ENCODE measurements at places on chromosomes 6 and 20.

- DNase-seq, result no peak
Measured at GRCh38 chr6:140175486-140175885, 801.0 kb upstream of the CITED2 start.

DNA sequence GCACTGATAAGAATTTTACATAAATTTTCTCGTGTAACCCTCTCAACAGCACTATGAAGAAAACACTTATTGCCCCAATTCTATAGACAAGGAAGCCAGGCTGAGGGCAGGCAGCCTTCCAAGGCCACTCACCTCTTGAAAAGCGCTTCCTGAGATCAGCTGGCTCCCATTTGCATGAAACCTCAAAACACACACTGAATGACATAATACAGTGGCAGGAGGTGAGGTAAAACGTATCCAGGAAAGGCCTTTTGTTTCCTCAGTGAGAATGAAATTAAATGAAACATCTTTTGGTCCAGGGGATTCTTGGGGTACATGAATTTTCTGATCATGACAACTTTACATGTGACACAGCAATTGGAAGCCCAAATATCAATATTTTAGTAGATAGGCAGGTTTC, 112.5 kb downstream of the WDR27 start:
- DNase-seq, result no peak

DNA sequence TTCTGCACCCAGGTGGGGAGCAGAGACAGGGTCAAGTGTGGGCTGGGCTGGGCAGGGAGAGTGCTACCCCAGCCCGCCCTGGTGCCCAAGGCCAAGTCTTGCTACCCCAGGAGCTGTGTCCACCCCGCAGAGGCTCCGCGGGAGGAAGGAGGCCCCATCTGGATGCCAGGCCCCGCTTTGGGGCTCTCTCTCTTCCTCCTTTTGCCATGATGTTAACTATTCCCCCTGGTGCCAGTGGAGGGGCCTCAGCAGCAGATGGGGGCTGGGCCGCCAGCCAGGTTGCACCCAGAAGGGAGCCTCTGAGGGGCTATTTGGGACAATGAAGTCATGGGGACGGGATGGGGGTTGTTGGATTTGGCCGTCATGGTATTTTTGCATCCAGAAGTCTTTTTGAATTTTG, 9.3 kb downstream of the SLC17A9 start:
- no peak for DNase-seq

GRCh38 chr20:24060851-24061590, 72.4 kb upstream of the GGTLC1 start:
- peak; percentile 8 for DNase-seq

- peak; percentile 38 for DNase-seq
Measured at GRCh38 chr20:50193836-50194421, 3.3 kb downstream of the CEBPB start.

GRCh38 chr6:163133017-163133416, 281.5 kb upstream of the QKI start:
- DNase-seq, result peak; percentile 38

DNA sequence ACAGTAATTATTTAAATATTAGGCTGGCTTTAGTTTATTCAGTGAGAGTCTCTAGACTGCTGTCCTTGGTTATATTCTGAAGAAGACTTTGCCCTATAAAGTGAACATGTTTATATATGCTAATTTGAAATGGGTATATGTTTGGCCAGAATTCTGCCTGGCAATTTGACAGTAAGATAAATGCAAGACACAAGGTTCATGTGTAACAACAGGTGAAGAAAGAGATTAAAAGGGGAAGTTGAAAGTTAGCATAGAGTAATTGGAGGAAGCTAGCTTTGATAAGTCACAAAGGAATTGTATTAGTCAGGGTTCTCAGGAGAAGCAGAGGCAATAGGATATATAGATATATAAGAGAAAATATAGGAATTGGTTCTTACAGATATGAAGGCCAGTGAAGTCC, 191.4 kb downstream of the CENPW start:
- DNase-seq, result no peak

GRCh38 chr6:43009124-43009523, 4.6 kb downstream of the MEA1 start:
- peak; percentile 62 for DNase-seq

GRCh38 chr20:19903168-19903811, 113.9 kb upstream of the NAA20 start:
- no peak for DNase-seq

DNA sequence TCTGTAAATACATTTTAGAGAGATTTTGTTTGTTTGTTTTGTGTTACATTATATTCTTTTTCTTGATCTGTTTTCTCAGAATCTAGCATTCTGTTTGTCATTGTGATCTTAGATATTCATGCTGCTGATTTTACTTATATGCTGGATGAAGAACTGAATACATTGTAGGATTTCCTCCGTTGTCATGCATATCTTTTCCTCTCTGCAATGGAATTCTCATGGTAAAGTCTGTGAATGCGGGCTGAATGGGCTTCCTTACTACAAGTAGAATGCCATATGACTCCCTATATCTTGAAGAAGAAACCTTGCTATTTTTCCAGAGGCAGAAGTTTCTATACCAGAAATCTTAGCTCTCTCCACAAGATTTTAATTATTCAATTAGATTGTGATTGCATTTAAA, 2.4 kb upstream of the DEFB114 start:
- peak; percentile 31 for DNase-seq

DNA sequence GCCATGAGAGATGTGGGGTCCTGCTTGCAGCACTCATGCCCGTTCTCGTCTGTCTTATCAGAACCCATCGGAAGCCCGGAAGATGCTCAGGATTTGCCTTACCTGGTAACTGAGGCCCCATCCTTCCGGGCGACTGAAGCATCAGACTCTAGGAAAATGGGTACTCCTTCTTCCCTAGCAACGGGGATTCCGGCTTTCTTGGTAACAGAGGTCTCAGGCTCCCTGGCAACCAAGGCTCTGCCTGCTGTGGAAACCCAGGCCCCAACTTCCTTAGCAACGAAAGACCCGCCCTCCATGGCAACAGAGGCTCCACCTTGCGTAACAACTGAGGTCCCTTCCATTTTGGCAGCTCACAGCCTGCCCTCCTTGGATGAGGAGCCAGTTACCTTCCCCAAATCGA, 8.3 kb downstream of the PI16 start:
- DNase-seq, result peak; percentile 96

- DNase-seq, result no peak
Measured at GRCh38 chr6:72651967-72652956, 30.4 kb downstream of the KCNQ5 start.

- no peak for DNase-seq
Measured at GRCh38 chr6:155004017-155004416, 8.9 kb downstream of the TIAM2 start.

DNA sequence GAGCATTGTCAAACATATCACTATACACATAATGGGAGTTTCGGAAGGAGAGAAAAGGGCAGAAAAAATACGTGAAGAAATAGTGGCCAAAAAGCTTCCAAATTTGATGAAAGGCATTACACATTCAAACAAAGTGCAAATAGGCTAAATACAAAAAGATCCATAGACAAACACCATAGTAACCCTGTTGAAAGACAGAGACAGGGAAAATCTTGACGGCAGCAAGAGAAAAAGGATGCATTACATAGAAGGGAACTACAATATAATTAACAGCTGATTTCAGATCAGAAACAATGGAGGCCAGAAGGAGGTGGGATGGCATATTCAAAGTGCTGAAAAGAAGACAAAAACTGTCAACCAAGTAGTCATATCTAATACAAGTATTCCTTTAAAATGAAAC, 170.8 kb downstream of the MRPL14 start:
- no peak for DNase-seq

GRCh38 chr20:3080939-3081388, 3.6 kb downstream of the AVP start:
- no peak for DNase-seq

- no peak for DNase-seq
Measured at GRCh38 chr6:143225929-143226328, 165.2 kb downstream of the AIG1 start.

- DNase-seq, result no peak
Measured at GRCh38 chr6:128112494-128112893, 211.6 kb upstream of the THEMIS start.

DNA sequence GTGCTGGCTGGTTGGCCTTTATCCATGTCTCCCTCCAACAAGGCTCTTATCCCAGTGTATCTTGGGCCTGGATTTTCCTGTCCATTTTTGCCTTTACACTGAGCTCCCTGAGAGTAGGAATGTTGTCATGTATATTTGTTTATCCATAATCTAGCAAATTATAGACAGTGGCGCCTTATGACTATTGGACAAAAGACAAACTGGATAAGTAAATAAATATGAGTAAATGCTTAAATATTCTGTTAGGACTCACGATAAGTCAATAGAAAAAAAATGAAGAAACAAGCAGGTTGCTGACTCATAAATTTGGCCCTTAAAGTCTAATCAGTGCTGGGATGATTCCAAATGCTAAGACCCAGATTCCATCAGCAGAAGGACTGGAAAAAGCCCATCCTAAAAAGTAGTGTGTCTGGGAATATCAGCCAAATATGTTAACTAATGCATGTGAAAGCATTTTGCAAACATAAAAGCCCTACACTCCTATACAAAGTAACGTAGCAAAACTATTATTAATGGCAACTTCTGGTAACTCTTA, 55.0 kb upstream of the PCSK2 start:
- DNase-seq, result no peak

- no peak for DNase-seq
Measured at GRCh38 chr6:36746251-36746650, 48.6 kb downstream of the RAB44 start.

DNA sequence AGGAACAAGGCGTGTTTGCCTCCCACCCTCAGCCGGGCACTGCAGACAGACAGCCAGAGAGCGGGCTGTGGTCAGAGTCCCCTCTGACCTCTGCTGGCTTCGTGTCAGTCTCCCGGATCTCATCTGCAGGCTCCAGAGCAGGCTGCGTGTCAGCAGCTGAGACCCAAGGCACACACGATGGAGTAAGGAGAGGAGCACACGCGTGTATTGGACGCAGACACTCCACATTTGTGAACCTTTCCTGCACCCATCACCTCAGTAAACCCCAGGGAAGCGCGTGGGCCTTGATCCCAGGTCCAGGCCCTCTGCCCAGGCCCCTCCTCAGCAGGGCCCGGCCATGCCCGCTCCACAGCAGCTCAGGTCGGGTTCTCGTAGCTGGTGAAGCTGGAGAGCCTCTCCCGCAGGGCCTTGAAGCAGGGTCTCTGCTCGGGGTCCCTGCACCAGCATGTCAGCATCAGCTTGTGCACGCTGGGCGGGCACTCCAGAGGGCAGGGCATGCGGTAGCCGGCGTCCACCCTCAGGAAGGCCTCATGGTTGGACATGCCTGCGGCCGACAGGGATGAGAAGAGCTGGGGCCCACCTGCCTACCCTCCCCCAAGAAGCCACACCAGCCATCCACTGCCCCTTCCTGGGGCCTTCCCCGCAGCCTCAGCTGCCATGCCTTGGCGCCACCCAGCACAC, 7.9 kb downstream of the PTK6 start:
- no peak for DNase-seq

GRCh38 chr6:145036236-145036635, 699.1 kb downstream of the EPM2A start:
- DNase-seq, result no peak

DNA sequence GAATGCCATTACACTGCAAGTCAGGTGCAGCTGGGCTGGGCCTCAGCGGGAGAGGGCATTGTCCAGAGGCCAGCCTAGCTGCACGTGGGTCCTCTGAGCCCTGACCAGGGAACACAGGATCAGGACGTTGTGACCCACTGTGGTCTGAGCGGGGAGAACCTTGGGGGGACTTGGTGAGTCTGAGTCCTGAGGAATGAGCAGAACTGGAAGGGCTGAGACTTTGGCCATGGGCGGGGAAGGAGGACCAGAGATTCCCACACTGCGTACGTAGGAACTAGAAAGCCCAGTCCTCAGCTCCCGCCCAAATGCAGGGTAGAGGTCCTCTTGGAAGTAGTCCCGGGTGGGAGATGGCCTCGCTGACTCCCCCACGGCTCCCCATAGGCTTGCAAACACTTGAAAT, 42.5 kb downstream of the GABRR2 start:
- DNase-seq, result no peak

- no peak for DNase-seq
Measured at GRCh38 chr6:71099649-71100048, 142.8 kb upstream of the B3GAT2 start.

- DNase-seq, result no peak
Measured at GRCh38 chr6:12315292-12316081, 25.3 kb downstream of the EDN1 start.

DNA sequence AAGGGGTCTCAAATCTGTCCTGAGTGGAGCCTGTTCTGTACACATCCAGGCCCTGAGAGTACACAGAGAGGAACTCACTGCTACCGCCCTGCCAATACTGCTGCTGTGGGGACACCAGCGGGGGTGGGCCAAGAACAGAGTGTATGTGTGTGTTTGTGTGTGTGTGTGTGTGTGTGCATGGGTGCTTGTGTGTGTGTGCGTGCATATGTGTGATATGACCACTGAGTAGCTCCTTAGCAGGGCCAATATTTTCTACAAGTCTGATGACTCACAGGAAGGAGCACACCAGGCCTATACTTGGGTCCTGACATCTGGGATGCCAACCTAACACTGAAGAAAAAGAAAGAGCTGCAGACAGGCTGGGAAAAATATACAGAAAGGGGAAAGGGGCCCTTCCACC, 1.4 kb downstream of the RAET1E start:
- no peak for DNase-seq

DNA sequence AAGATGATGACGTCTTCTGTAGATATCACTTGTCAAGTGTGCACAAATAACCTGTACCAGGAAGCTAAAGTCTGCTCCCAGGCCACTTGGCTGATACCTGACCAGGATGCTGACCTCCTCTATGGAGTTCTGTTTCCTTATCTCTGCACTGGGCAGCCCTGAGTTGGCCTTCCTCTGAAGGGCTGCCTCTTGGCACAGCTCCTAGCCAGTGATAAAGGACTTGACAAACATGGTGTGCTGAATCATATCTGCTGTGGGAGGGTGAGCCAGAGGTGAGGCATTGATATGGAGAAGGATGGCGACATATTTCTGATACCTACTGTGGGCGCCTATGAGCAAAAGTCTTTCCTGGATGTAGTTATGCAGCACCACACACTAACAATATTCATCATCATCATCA, 32.8 kb upstream of the FOXA2 start:
- DNase-seq, result no peak

DNA sequence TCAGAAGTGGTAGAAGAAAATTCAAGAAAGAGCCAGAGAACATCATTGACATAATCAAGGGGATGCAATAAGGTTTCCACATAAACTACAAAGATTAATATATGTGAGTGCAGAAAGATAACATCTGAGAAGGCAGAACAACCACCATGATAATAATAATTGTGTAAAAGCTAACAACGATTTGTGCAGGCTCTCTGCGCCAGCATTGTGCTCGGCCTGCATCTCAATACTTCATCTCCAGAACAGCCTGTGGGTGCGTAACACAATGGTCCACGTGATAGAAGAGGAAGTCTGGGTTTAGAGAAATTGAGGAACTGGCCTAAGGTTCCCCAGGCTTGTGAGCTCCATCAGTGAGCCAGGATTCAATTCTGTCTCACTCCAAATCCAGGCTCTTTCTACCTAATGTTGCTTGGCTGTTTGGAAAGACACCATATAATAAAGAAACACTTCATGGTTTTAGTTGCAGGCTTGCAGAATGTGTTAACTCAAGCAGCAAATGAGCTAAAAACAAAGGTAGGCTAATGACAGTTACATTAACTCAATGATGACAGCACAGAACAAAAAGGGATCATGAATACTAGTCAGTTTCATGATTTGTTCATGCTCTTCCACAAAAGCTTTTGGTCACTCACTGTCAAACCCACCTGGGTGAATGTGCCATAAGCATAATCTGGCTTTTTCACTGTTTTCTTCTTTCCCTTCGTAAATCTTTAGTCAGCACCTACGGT, 71.2 kb downstream of the LY86 start:
- DNase-seq, result no peak

GRCh38 chr6:136764517-136764993, 27.7 kb downstream of the MAP3K5 start:
- no peak for DNase-seq

- peak; percentile 16 for DNase-seq
Measured at GRCh38 chr6:165245287-165245686, 64.1 kb downstream of the C6orf118 start.

All from mesendoderm (in vitro differentiated cells).